ENCODE measurements at places on chromosomes 1 and 21. TPM values are rescaled to one million over a fixed set of nuclear protein-coding genes. Genes with fewer than 3 reads are reported as not detected.

DNA sequence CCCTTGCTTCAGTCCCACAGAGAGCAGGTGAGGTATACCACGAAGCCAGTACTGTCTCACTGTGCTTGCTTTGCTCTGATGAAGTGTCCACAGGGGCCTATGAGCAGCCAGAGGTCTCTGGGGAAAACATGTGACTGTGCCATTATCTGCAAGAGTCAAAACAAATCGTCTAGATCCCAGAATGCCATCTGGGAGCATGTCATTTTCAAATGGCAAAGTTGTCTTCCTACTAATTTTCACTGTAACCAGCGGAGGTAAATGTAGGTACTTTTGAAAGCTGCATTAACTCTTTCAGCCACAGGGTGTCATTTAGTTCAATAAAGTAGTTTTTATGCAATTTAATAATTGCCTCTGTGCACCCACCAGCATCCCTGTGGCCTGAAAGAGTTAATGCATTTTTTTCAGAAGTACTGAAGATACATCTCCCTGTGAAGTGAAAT is 173.6 kb upstream of the SGIP1 start:
- DNase-seq: no peak

- no peak for DNase-seq
Measured at GRCh38 chr1:119715542-119715941, 3.8 kb downstream of the PHGDH start.

DNA sequence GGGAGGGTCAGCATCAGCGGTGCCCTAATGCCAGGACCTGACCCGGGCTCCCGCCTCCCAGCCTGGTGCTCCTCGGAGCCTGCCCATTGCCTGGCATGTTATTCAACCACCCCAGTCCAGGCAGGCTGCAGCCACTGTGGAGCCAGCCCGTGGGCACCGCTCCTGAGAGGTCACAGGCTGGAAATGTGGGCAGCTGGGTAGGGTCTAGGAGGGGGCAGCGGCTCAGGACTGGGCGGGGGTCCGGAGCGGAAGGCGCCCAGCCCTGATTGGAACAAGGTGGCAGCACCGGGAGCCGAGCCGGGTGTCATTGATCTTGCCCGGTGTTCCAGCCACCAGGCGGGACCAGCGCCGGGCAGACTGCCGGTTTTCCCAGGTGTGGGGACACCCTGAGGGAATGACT is 12.7 kb upstream of the RUNX3 start:
- no peak for DNase-seq

The AMY1B gene
- total RNA-seq: not detected

- no peak for DNase-seq
Measured at GRCh38 chr1:63713627-63714481, 60.0 kb upstream of the ROR1 start.

DNA sequence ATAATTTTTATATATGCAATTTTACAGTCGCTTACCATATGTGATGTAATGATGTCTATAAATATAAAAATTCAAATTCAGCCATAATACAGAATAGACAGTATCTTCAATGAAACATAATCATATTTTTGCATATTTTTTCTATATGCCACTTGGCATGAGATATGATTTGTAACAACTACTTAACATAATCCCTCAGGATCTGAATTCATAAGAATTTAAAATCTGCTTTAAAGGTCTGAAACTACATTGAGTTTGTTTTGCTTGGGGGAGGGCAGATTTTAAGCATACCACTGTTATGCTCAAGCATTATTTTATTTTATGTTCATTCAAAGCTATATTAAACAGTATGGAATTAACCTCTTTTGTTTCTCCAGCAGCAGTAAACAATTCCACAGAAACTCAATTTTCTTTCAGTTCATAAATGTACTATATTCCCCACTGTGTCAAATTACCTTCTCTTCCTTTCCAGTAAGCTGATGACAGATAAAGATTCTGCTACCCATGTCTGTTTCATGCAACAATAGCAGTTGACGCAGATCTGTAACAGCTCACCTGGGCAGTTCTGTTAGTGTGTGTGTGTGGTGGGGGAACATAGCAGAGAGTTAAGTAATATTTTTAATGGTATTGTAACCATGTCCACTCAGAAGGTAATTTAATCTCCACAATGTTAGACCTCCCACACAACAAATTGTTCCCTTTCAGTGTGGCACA is 224.8 kb downstream of the NTNG1 start:
- DNase-seq: no peak

The FHAD1 gene
- 1.7 TPM for total RNA-seq

DNA sequence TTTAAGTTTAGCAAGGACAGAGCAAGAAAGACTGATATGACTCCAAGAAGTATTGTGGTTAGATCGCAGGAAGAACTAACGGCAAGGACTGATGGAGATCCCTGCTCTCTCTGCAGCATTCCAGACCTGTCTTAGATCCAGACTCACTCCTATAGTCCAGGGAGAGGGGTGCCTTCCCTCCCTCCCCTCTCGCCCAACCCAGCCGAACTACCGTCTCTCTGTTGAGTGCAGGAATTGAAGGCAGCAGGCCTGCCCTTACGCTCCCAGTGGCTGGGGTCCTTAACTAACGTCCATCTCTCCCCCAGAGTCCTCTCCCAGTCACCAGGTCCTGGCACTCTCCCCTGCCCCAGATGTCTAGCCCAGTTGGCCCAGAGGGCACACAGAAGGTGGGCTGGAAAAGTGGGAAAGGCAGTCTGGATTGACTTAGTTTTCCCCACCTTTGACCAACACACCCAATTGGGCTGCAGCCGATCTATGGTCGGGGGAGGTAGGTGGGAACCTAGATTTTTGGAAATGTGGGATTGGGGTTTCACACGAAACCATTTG is 1.1 kb downstream of the CRABP2 start:
- DNase-seq: no peak

The SPATA21 gene
- not detected for total RNA-seq

DNA sequence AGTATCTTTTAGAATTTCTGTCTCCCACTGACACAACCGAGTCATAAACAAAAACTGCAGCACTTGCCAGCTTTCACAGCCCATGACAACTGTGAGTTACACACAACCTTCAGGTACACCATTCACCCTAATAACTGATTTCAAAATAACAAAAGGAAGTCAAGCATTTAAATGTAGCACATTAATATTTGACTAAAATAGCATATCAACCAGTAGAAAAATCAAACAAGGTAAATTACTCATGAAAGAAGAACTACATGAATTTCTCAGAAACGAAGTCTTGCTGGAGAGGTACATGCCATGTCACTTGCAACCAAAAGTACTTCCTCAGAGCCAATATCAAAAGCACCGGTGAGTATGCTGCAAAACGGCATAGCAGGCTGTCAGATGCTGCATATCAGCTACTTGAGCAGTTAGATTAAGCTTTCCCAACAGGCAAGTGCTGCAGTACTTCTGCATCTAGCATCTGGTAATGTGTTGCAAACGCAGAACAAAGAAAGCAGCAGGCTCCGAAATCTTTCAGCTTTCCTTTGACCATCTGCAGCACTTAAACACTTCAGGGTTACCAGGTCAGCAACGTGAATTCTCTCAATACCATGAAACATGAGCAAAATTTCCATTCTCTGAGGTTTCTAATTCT is 223.2 kb downstream of the SMYD3 start:
- no peak for DNase-seq

DNA sequence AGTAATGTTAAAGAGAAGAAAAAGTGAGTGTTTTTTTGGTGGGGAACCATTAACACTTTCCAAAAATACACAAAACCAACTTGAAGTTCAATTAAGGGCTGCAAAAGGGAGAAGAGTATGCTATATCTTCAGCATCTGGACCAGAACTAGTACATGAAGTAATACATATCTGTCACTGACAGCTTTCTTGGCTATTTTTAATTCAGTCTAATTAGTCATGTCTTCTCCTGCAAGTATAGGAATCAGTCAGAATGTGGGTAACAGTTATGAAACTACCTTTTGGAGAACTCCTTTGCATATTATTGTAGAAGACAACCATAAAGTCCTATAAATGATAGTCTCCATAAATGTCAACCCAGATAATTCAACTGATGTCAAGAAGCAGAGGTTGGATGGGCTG is 901.2 kb downstream of the TTLL7 start:
- no peak for DNase-seq

GRCh38 chr21:33490991-33491372 is 534 bp downstream of the DNAJC28 start:
- DNase-seq: no peak

GRCh38 chr1:73639494-73639893 is 558.5 kb downstream of the LRRIQ3 start:
- no peak for DNase-seq

The OXCT2 gene
- total RNA-seq: 0.77 TPM

DNA sequence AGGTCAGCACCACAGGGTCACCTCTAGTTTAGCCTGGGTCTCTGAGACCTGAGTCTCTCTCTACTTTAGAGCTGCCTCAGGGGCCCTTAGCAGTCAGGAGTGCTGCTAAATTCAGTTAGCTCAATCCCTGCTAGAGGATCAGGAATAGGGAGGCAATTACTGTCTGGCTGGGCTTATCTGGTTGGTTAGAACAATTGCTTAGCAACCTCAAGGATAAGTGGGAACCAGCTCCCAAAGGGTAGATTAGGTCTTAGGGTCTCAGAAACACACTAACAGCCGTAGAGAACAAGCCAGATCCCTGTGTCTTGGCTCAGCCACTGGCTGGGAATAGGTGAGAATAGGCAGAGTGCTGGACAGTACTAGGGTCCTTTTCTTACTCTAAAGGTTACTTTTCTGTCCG is 7.7 kb downstream of the PM20D1 start:
- no peak for DNase-seq

- DNase-seq: peak; percentile 1
Measured at GRCh38 chr1:217140041-217140901, 417.0 kb upstream of the ESRRG start.

GRCh38 chr1:244653439-244654107 is 647 bp downstream of the DESI2 start:
- DNase-seq: no peak

DNA sequence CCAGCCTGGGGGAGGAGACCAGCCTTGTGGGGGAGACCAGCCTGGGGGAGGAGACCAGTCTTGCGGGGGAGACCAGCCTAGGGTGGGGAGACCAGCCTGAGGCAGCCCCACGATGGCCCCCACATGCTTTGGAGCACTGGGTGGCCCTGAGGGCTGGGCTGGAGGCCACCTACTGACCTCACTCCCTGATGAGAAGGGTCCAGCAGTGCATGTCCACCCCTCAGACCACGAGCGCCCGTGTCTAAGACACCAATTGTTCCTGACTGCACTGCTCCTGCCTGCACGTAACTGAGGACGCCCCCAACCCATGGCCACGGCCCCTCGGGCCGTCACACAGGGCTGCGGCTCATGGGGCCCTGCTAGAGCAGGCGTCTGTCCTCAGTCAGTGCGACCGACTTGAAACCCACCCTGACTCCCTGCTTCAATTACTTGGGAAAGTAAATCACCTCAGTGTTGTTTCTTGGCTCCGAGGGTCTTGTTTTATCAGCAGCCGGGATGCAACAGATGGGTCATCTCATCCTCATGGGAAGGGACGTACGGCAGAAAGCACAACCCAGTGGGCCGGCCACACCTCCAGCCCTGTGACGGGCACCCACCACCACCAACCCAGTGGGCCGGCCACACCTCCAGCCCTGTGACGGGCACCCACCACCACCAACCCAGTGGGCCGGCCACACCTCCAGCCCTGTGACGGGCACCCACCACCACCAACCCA is at the start of gene SPATC1L:
SPATC1L (minus strand) TSS at position 550 of the 715 bp plus-strand sequence. CDS start 1,643 bp downstream, outside the sequence.
- DNase-seq: peak; percentile 51

- no peak for DNase-seq
Measured at GRCh38 chr21:16264319-16264718, 534.5 kb downstream of the USP25 start.

The STYXL2 gene
- total RNA-seq: 0.11 TPM

- DNase-seq: peak; percentile 6
Measured at GRCh38 chr1:35030756-35031446, 844 bp downstream of the ZMYM6 start.

Data from neural crest cell (in vitro differentiated cells).